ENCODE measurements at places on chromosomes 7 and 10. TPM values are rescaled to one million over a fixed set of nuclear protein-coding genes. Genes with fewer than 3 reads are reported as not detected.

The GRID2IP gene
- total RNA-seq: 0.41 TPM

The ZNF680 gene
- 13.6 TPM for total RNA-seq

DNA sequence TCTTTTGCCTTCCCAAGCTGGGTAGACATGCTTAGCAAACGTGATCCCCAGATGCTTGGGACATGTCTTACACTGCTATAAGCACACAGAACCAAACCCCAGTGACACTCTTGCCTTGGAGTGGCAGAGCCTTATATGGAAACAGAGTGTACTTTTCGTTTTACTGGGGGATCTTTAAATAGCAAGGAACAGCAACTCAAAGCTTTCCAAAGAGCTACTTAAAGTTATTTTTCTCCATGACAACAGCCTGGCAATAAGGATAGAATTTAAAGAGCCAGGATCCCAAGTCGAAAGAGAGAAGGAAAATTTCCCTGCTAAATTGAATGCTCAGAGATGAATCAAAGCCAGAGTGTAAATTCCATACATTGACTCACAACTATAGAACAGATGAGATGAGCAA lies 67.8 kb downstream of the ZNF365 start:
- H3K27me3 ChIP-seq: no peaks in the 10 kb centered on the region
- no peak for DNase-seq
- no peaks in the 10 kb centered on the region for H3K4me1 ChIP-seq
- no peak overlapping the region for H3K27ac ChIP-seq

DNA sequence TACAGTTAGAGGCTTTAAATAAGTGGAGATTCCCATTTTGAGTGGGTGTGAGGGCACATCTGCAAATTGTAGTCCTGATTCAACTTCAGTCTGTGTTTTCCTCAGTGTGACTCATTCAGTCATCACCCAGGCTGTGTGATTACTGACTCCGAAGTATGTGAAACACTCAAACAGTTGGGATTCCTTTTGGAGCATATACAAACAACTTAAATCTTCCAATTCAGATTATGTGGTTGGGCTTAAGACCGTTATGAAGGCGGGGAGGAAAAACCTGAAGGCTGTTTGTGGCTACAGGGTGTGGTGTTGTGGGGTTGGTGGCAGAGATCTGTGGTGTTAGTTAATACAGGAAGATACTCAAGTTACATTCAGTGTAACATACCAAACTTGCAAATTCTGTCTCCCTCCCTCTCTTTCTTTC lies 259.7 kb upstream of the FERD3L start:
- no peaks in the 10 kb centered on the region for H3K27me3 ChIP-seq
- no peaks in the 10 kb centered on the region for H3K4me1 ChIP-seq
- H3K36me3 ChIP-seq: no peaks in the 10 kb centered on the region
- no peak for DNase-seq
- H3K27ac ChIP-seq: no peak overlapping the region
- no peak overlapping the region for H3K4me3 ChIP-seq

DNA sequence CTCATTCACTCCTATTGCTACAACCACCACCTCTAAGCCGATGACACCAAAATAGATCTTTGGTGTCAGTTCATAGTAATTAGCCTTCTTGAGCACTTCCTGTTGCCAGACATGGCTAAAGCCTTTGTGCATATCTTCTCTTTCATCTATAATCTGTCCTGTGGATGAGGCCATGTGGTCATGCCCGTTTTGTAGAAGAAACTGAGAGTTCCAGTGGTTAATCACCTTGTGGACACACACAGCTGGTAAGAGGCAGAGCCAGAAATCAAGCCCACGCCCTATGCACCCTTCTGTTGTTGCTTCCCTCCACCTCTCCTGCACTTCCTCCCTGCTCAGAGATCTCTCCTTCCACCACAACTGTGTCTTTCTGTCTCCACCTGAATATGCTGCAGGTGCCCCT lies 285.1 kb upstream of the PFKP start:
- no peaks in the 10 kb centered on the region for H3K27me3 ChIP-seq
- H3K36me3 ChIP-seq: no peaks in the 10 kb centered on the region
- H3K27ac ChIP-seq: no peak overlapping the region
- no peak overlapping the region for H3K4me3 ChIP-seq
- no peak for DNase-seq

DNA sequence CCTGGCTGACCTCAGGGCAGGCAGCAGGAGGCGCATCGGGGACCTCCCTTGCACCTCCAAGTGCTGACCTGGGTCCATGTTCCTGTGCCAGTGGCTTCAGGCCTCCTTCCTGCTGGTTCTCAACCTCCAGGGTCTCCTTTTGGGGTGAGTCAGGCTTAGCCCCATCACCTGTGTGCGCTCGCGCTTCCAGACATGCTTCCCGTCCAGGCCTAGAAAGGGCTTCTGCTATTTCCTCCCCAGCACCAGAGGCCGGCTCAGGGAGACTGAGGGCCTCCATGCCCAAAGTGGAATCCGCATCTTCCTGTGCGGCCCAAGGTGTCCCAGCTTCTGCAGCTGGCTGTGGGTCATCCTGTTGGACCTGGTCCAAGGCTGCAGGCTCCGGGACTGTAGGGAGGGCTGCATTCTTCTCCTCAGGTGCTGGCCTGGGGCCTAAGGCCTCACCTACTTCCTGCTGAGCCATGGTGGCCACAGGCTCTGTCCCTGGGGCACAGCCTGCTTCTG lies 5.9 kb downstream of the NACAD start:
- H3K4me3 ChIP-seq: no peak overlapping the region
- H3K27ac ChIP-seq: no peak overlapping the region
- no peaks in the 10 kb centered on the region for H3K36me3 ChIP-seq
- H3K4me1 ChIP-seq: no peaks in the 10 kb centered on the region

GRCh38 chr7:36563706-36564327 lies 160.5 kb downstream of the AOAH start:
- H3K27me3 ChIP-seq: no peaks in the 10 kb centered on the region
- no peak for DNase-seq
- no peaks in the 10 kb centered on the region for H3K36me3 ChIP-seq
- H3K4me1 ChIP-seq: peaks cover 28% of the 10 kb centered on the region
- no peak overlapping the region for H3K27ac ChIP-seq
